ENCODE measurements at places on chromosomes 1 and 21.

- no peak for DNase-seq
Observed at GRCh38 chr1:218049641-218050040, 235.5 kb upstream of the RRP15 start.

- DNase-seq: no peak
Observed at GRCh38 chr21:28294051-28294450, 698.6 kb downstream of the LTN1 start.

DNA sequence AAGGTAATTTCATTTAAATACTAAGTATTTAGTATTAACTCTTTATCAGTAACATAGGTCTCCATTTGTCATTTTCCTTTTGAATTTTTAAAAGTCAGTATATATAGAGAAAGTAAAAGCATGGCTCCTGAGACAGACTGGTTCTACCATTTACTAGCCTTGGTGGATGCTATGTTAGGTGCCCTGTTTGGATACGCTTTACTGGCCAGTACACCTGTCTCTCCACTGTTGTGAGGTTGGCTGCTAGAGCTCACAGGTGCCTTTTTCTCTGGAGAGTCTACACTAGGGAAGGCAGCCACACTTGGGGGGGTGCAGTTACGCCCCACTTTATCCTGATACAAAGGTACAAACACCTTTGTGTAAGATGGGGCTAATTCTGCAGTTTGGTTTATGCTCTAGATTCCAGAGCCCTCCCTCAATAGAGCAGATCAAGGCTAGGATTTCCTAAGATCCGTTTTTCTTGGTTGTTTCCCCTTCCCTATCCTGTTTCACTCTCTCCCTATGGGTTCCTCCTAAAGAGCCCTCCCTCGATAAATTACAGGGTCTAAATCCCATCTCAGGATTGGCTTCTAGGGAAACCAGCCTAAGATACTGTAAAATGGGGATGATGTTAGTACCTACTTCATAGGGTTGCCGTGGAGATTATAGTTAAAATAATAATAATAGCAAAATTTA, 5.6 kb upstream of the GPSM2 start:
- DNase-seq: no peak

DNA sequence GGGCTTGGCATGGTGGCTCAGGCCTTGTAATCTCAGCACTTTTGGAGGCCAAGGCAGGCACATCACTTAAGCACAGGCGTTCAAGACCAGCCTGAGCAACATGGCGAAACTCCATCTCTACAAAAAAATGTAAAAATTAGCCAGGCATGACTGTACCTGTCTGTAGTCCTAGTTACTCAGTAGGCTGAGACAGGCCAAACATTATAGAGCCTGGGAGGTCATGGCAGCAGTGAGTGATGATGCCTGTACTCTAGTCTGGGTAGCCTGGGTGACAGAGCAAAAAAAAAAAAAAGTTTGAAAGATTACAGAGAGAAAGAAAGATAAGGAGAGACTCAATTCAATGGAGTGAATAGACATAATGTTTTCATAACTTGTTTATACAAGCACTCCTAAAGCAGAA, 556.5 kb upstream of the BRINP3 start:
- DNase-seq: no peak

DNA sequence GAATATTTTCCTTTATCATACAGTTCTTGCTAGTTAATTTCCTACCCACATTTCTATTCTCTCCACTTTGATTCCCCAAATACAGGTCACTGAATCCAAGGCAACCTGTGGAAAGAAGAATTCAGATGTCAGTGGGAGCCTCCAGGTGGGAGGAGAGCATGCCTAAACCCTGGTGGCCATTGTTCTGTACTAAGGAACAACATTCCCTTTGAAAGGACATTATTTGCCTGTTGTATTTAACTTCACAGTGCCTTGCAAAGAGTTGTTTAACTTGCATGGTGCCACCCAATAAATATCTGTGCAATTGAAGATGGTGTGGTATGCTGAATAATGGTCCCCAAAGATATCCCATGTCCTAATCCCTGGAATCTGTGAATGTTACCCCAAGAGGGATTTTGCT, 21.3 kb downstream of the NPHS2 start:
- no peak for DNase-seq

GRCh38 chr1:114134518-114134917, 19.2 kb downstream of the SYT6 start:
- DNase-seq: no peak

DNA sequence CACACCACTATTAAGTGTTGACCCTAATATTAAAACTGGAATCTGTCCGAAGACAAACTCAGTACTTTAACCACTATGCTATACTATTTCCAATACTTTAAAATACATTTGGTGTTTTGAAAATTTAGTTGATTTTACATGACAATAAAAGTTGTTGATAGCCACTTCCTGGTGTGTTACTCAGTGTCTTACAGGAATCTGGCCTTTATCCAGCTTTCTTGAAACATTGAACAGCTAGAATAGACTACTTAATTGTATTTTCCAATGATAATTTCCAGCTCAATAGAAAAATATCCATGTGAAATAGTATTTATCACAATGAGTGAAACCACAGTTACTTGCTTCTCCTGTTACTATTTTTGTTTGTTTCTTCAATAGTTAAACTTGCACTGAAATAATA, 369.6 kb upstream of the ADGRL4 start:
- no peak for DNase-seq

GRCh38 chr1:19676438-19676922, 11.8 kb downstream of the HTR6 start:
- no peak for DNase-seq

DNA sequence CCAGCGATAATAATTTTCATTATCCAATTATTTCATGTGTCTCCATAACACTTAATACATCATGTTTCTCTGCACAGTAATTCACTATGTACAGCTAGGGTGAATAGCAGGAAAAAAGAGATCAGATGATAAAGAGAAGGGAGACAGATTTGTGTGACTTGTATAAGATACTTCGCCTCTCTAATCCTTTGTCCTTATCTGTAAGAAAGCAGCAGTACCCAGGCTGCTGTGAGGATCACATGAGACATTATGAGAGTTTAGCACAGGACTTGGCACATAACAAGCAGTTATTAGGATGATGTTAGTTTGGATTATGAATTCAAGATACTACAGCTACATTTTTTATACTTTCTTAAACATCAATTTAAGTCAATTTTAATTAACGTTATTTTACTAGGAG, 6.3 kb downstream of the ERG start:
- DNase-seq: no peak

- DNase-seq: no peak
Observed at GRCh38 chr1:11887666-11888007, 28.9 kb upstream of the NPPB start.

- DNase-seq: no peak
Observed at GRCh38 chr1:1911350-1912041, 3.6 kb upstream of the CALML6 start.

DNA sequence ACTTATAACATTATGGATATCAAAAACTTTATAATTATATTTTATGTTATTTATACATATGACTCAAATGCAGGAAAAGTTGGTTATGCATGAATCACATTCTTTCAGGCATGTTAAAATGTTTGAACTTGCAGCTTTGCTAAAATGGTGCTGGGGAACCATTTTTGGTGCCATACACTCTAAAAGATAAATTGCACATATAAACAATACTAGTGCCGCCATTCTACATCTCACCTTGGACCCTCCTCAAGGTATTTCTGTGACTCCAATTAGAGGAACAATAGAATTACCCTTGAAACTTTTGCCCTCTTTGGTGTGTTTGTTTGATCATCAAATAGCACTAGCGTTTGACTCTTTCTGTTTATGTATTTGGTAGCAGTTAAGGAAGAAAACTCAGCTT, 997 bp downstream of the PRKACB start:
- no peak for DNase-seq

DNA sequence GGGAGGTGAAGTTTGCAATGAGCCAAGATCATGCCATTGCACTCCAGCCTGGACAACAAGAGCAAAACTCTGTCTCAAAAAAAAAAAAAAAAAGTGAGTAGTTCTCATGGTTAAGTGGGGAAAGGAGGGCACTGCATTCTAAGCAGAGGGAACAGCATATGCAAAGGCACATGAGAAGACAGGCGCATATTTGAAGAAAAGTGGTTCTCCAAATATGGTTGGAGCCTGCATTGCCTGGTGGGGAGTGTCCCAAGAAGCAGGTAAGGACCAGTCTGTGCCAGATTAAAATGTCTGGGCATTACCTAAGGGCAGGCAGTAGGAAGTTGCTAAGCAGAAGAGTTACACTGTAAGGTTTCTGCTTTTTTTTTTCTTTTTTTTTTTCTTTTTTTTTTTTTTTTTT, 2.5 kb upstream of the KPNA6 start:
- no peak for DNase-seq

DNA sequence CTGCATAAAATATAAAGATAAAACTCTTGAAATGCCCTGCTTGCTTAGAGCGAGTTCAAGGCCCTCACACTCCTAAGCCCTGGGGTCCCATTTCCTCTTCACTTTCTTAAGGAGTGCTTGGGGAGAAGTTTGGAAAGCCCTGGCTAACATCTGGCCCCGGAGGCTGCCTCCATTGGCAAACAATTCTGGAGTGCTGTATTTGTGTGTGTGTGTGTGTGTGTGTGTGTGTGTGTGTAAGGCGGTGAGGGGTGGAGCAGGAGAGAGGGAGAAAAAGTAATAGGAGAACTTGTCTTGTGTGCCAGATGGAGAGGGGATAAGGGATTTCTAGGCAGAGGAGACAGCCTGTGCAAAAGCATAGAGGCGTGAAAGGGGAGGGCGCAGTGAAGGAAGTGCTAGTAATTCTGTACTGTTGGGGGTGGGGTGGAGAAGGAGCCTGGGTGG, 578 bp upstream of the TRIM62 start:
- DNase-seq: no peak

- DNase-seq: no peak
Observed at GRCh38 chr1:70966018-70966638, 81.5 kb downstream of the PTGER3 start.

GRCh38 chr1:226873771-226874578, 3.6 kb downstream of the PSEN2 start:
- no peak for DNase-seq

DNA sequence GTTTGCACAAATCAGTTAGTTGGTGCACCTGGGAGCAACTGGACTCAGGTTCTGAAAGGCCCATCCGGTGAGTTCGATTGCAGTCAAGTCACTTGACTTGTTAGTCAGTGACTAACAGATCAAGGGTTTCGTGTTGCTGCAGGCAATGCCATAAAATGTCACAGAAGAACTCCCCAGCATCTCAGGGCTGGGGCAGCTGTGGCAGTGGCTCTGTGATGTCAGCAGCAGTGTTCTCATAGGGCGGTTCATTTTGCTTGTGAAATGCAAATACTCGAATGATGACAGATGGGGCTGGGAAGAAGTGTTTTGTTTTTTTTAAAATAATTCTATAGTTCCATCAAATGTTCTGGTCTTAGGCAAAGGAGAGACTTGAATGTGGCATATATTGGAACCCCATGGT, 287.8 kb downstream of the LMX1A start:
- DNase-seq: peak; percentile 63

GRCh38 chr1:64934115-64934877, 32.1 kb downstream of the JAK1 start:
- no peak for DNase-seq

DNA sequence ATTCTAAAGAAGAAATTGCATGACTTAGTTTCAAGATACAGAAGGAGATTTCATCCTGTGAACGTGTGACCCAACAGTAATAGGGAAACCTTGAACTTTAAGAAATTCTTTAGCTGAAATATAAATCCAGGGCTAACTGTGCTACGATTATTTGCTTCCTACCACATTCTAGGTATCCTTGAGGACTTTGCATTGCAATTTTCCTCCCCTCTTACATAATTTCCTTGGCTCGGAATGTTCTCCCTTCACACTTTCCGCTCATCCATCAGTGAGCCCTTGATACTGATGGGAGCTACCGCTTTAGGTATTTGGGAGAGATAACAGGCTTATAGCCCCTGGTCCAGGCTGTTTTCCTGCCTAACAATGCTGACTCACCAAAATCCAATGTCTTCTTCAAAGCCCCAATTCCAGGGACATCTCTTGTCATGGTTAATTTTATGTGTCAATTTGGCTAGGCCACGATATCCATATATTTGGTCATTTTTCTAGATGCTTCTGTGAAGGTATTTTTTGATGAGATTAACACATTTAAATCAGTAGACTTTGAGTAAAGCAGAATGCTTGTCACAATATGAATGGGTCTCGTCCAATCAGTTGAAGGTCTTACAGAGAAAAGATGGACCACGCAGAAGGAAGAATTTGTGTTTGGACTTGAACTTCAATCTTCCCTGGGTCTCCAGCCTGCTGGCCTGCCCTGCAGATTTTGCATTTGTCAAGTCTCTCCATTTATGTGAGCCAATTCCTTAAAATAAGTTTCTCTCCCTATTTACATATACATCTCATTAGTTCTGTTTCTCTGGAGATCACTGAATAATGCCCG, 121.2 kb downstream of the PTPN14 start:
- DNase-seq: no peak

Measured in dorsolateral prefrontal cortex (tissue), 122 donors.